ENCODE measurements at places on chromosomes 2 and 18. TPM values are rescaled to one million over a fixed set of nuclear protein-coding genes. Genes with fewer than 3 reads are reported as not detected.

GRCh38 chr18:24928301-24928878 is 423.6 kb downstream of the ZNF521 start:
- no peak for DNase-seq

Gene HAUS1
- total RNA-seq = 50.3 TPM

- DNase-seq = no peak
These were observed 942.2 kb downstream of the CNTNAP5 start for GRCh38 chr2:124967325-124967724.

DNA sequence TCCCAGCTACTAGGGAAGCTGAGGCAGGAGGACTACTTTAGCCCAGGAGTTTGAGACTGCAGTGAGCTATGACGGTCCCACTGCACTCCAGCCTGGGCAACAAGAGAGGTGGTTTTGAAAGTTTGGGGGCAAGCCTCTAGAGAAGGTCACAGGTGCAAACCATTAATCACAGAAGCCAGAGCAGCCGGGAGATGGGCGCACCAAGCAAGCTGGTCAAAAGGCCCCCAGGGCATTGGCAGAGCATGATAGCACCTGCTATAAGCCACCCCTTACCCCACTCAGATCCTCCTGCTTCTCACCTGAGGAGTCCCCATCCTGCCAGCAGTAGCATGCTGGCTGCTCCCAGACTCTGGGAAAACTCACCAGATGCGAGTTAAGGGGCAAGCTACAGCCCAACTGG is 116.1 kb upstream of the RAB12 start:
- no peak for DNase-seq

Data from A172 (cell line).